ENCODE measurements at places on chromosomes 2 and 18. TPM values are rescaled to one million over a fixed set of nuclear protein-coding genes. Genes with fewer than 3 reads are reported as not detected.
A peak's percentile ranks its signal among the peaks of the same experiment; 100 is the strongest.

GRCh38 chr18:58584200-58585127 is 44.4 kb downstream of the ALPK2 start:
- peaks cover 10% of the 10 kb centered on the region for H3K4me1 ChIP-seq
- no peak overlapping the region for H3K27ac ChIP-seq
- H3K4me3 ChIP-seq = no peak overlapping the region
- H3K36me3 ChIP-seq = no peaks in the 10 kb centered on the region
- H3K27me3 ChIP-seq = no peaks in the 10 kb centered on the region
- DNase-seq = no peak

DNA sequence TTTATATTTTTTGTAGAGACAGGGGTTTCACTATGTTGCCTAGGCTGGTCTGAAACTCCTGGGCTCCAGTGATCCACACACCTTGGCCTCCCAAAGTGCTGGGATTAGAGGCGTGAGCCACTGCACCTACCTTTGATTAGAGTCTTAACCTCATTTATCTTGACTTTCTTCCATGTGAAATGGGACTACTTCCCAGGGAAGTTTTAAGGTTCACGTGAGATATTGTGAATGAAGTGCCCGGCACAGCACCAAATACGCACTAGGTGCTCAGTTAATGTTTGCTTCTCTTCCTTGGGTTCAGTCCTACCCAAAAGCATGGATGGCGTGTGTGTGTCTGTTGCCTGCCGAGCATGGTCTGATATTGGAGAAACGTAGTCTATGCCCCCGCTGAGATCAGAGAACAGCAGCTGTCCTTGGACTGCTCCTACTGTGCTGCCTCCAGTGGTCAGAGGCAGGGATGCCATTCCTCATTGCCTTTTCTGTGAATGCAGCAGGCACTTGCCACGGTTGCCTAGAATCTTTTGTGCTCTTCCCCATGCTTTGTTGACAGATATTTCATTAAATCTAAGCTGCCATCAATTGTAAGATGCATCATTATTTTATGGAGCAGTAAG is 12.3 kb upstream of the TFCP2L1 start:
- H3K27ac ChIP-seq = no peak overlapping the region
- H3K36me3 ChIP-seq = no peaks in the 10 kb centered on the region
- no peaks in the 10 kb centered on the region for H3K27me3 ChIP-seq
- no peak for DNase-seq

DNA sequence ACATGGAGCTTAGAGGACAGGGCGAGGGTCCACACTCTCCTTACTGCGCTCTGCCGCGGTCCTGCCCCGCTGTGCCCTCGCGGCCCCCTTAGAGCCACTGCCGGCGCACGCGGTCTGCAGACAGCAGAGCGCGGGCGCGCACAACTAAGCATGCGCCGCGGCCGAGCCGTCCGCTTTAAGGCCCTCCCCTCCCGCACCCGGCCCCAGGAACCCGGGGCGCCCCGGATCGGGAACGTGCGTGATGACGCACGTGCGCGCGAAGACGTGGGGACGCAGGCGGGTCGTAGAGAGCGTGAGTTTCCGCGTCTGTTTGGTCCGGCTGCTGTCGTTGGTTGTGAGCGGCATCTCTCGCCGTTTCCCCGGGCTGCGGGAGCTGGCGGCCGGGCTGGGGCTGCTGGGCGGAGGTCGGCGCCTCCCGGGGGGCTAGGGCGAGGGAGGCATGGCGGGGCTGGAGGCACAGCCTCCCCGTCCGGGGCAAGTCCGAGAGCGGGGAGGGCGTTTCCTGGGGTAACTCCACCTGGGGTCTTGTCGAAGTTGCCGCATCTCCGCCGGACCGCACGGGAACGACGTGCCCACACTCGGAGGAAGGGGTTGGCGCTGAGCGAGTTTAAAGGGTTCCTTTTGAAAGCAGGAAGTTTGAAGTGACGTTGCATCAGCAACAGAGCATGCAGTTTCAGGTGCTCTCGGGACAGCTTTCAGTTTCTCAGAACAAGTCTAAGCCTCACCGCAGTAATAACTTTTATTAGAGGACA is at the start of gene RHBDD1:
TSS of gene RHBDD1 (plus strand) at position 259 of the 752 bp plus-strand sequence. CDS start 28,640 bp downstream, outside the sequence.
- DNase-seq = peak; percentile 95
- H3K36me3 ChIP-seq = peaks cover 12% of the 10 kb centered on the region
- H3K27ac ChIP-seq = peak within 1 kb of the TSS; percentile 99

DNA sequence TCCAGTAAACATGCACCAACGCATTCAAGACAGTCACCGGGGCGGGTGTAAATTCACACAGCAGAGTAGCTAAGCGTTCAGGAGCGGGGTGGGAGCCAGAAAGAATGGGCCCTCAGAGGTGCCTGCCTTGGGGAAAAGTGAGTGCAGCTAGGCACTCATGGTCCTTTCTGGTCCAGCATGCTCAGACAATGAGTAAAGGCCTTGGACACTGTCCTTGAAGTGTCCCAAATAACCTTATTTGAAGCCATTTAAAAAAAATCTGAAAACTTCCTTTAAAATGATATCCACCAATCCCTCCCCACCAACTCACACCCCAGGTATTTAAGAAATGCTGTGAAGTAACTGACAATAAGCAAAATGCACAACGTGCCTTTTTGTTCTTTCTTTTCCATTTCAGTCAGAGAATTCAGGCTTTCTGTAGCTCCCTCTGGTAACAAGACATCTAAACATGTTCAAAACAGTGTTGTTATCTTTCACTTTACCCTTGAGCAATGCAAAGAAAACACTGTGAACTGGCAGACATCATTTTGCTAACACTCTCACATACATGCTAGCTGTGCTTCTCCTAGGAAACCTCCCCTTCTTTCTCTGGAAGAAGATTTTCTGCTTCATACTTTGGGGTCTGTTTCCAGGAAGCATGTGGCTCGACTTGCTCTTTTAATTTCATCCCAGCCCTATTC is 445.1 kb upstream of the SPRED2 start:
- no peak overlapping the region for H3K27ac ChIP-seq
- no peak overlapping the region for H3K4me3 ChIP-seq
- DNase-seq = no peak
- no peaks in the 10 kb centered on the region for H3K27me3 ChIP-seq
- H3K4me1 ChIP-seq = no peaks in the 10 kb centered on the region
- H3K36me3 ChIP-seq = no peaks in the 10 kb centered on the region

GRCh38 chr2:133130548-133131246 is 437.6 kb downstream of the NCKAP5 start:
- H3K27ac ChIP-seq = no peak overlapping the region
- H3K36me3 ChIP-seq = no peaks in the 10 kb centered on the region
- no peak for DNase-seq
- H3K27me3 ChIP-seq = no peaks in the 10 kb centered on the region
- H3K4me1 ChIP-seq = no peaks in the 10 kb centered on the region

DNA sequence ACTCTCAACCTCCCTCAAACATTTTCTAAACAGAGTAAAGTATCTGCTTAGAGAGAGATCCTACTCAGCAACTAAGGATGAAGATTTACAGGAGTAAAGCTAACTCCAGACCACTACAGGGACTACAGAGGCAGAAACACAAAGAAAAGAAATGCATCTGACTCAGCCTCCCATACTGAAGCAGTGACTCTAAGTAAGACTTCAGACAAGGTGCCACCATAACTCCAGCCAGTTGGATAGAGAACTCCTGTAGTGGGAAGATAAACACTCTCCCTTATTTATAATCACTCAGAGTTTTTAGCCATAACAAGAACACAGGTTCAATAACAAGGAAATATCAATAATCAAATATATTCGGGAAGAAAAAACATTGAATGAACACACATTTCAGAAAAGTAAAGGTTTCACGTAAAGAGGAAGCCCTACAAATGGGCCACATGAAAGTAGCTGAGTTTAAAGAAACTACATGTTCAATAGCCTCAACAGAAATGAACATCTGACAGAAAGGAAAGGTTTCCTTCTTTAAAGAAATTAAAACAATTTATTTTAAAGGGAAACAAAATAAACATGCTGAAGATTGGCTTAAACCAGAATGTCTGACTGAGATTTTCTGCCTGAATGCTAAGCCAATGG is 519.9 kb downstream of the KCNJ3 start:
- H3K36me3 ChIP-seq = no peaks in the 10 kb centered on the region
- H3K27ac ChIP-seq = no peak overlapping the region
- no peak for DNase-seq
- no peaks in the 10 kb centered on the region for H3K4me1 ChIP-seq

- no peak overlapping the region for H3K4me3 ChIP-seq
- H3K4me1 ChIP-seq = no peaks in the 10 kb centered on the region
- H3K36me3 ChIP-seq = no peaks in the 10 kb centered on the region
- no peak overlapping the region for H3K27ac ChIP-seq
- peaks cover 12% of the 10 kb centered on the region for H3K27me3 ChIP-seq
Observed at GRCh38 chr2:130845505-130846085, 8.9 kb downstream of the ARHGEF4 start.

AQP12A gene
- total RNA-seq = not detected

- no peak overlapping the region for H3K4me3 ChIP-seq
- no peaks in the 10 kb centered on the region for H3K27me3 ChIP-seq
- DNase-seq = no peak
Observed at GRCh38 chr18:7593218-7593819, 26.2 kb downstream of the PTPRM start.

ASPRV1 gene
- 0.42 TPM for total RNA-seq

DNA sequence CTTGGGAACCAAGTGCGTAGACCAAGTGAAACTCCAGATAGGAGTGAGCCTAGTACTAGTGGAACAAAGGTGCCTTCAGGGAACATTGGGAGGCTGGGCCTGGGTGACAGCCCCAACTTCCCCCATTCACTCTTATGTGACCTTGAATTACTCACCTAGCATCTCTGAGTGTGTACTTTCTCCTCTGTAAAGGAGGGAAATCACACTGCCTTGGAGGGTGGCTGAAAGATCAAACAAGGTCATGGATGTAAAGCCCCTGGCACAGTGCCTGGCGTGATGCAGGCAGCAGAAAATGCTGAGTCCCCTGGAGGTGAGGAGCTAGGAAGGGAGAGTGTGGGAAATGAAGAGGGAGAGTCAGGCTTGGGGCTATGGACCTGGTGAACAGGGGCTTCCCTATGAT is 45.9 kb downstream of the MARCO start:
- no peaks in the 10 kb centered on the region for H3K4me1 ChIP-seq
- no peak overlapping the region for H3K4me3 ChIP-seq
- H3K27ac ChIP-seq = no peak overlapping the region
- DNase-seq = peak; percentile 1

DNA sequence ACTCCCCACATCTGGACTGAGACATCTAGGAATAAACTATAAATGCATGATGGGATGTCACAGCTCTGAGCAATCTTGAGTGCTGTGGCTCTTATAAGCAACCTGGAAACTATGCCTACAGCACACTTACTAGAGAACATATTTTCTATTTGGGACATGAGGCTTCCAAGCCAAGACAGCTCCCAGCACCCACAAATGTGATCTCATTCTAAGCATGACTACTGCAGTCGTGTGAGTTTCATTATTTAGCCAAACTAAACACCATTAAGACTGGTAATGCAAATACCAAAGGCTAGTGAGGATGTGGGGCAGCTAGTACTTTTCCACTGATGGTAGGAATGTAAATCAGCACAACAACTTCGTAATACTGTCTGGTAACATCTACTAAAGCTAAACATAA is 72.5 kb downstream of the RTTN start:
- no peaks in the 10 kb centered on the region for H3K4me1 ChIP-seq
- no peak for DNase-seq
- no peak overlapping the region for H3K27ac ChIP-seq
- no peaks in the 10 kb centered on the region for H3K27me3 ChIP-seq

COL5A2 gene
- total RNA-seq = 12.4 TPM

FBXO36 gene
- 0.77 TPM for total RNA-seq

DNA sequence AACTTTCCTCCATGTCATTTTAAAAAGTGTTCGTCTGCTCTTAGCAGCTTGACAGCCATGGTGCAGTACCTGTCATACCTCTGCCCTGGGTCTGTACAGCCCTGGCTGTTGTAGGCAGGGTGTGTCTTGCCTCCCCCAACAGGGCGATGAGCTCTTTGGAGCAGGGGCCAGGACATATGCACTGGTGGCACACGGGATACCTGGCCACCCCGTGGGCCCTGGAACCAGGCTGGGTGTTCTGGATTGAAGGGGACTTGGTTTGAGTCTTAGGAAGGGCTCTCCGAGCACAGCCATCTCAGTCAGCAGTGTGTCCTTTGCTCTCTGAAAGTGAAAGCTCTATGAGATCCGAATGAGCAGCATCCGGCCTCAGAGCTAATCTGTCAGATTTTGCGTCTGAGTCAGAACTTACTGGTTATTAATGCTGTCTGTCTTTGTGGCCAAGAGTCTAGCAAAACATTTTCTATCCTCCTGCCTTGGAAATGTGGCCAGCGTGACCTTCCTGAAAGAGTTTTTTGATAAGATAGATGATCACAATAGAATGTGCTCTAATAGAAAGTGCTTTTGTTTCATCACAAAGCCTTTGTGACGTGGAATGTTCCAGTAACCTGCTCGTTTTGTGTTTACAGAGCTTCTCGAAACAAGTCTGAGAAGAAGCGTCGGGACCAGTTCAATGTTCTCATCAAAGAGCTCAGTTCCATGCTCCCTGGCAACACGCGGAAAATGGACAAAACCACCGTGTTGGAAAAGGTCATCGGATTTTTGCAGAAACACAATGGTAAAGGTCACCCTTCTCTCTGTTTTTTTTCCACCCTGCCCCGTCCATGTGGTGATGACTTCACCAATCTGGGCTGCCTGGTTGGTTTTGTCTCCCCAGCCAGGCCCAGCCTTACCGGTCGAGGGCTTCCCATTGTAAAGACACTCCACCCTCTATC is 77.3 kb upstream of the RPL31 start:
- H3K4me3 ChIP-seq = peak overlapping the region; percentile 44
- peaks cover 22% of the 10 kb centered on the region for H3K4me1 ChIP-seq
- peak overlapping the region; percentile 66 for H3K27ac ChIP-seq
- no peak for DNase-seq
- H3K27me3 ChIP-seq = no peaks in the 10 kb centered on the region

- no peak overlapping the region for H3K4me3 ChIP-seq
- no peak for DNase-seq
Observed at GRCh38 chr2:113225263-113226259, 51.8 kb downstream of the PSD4 start.

GRCh38 chr18:5444847-5445246 is 99.0 kb downstream of the EPB41L3 start:
- H3K27me3 ChIP-seq = no peaks in the 10 kb centered on the region
- DNase-seq = no peak
- no peak overlapping the region for H3K27ac ChIP-seq
- H3K36me3 ChIP-seq = no peaks in the 10 kb centered on the region

DNA sequence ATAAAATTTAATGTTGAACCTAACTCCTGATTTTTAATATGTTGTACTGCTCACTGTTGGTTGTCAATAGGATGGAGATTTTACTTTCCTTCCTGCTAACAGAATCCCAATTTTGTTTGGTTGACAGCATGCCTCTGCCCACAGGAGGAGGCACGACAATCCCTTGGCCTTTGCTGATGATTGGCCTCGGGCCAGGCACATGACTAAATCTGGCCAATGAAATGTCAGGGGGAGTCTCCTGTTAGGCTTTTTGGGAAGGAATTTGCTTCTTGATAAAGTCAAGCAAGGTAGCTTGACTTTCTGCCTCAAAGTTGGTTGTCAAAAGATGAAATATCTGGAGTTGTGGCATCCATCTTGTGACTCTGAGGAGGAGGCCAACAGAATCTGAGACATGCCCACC is 6.8 kb upstream of the TGFA start:
- peaks cover 40% of the 10 kb centered on the region for H3K27me3 ChIP-seq
- no peak overlapping the region for H3K27ac ChIP-seq
- H3K36me3 ChIP-seq = no peaks in the 10 kb centered on the region
- no peaks in the 10 kb centered on the region for H3K4me1 ChIP-seq
- no peak for DNase-seq

Data from heart left ventricle (tissue), 16 donors.